ENCODE measurements at places on chromosomes 16 and 17.

GRCh38 chr16:56479469-56479868 is 28.1 kb downstream of the OGFOD1 start:
- DNase-seq = no peak

- DNase-seq = no peak
Measured at GRCh38 chr16:29881050-29881449, 18.0 kb upstream of the CDIPT start.

DNA sequence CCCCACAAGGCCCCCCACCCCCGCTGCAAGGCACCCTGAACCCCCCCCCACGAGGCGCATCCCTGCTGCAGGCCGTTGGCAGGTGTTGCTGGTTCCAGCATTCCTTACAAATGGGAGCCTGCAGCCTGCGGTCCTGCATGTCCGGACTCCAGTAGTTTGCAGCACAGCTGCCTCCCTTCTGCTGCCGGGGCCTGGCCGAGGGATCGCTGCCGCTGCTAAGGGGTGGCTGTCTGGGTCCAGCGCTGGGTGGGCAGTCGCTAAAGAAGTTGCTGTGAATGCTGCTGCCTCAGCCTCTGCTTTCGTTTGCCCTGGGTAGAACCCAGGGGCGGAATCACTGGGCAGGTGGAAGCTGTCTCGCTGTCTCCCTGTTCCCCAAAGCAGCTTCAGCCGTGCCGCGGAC is 11.8 kb downstream of the UTS2R start:
- no peak for DNase-seq

GRCh38 chr16:29815032-29815721 is 775 bp upstream of the PAGR1 start:
- DNase-seq = peak; percentile 63

- DNase-seq = no peak
Measured at GRCh38 chr16:68273459-68273858, 9.1 kb downstream of the SLC7A6 start.

DNA sequence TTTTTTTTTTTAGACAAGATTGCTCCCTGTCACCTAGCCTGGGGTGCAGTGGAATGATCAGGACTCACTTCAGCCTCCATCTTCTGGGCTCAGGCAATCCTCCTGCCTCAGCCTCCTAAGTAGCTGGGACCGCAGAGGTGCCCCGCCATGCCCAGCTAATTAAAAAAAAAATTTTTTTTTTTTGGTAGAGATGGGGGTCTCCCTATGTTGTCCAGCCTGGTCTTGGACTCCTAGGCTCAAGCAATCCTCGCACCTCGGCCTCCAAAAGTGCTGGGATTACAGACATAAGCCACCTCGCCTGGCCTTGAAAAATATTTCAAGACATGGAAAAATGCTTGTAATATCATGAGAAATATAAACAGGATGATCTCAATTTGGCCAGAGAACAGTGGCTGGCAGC is 42.9 kb downstream of the HAPSTR1 start:
- DNase-seq = no peak

GRCh38 chr17:75032720-75033280 is 14.0 kb downstream of the ATP5PD start:
- no peak for DNase-seq

DNA sequence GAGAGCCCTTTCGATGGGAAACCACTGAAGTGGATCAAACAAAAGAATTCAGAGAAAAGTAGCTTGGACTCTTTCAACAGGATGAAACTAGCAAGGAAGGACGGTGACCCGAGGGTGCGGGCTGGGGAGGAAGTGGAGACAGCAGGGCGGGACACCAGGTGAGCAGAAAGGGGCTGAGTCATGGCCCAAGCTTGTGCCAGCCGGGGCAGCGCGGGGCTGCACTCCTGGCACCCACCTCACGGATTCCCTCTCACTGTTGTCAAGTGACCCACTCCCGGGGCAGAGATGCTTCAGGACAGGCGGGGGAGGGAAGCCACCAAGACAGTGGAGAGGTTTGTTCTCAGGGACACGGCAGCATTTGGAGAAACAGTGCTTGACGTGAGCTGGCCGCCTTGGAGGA is 10.7 kb upstream of the RNF222 start:
- no peak for DNase-seq

DNA sequence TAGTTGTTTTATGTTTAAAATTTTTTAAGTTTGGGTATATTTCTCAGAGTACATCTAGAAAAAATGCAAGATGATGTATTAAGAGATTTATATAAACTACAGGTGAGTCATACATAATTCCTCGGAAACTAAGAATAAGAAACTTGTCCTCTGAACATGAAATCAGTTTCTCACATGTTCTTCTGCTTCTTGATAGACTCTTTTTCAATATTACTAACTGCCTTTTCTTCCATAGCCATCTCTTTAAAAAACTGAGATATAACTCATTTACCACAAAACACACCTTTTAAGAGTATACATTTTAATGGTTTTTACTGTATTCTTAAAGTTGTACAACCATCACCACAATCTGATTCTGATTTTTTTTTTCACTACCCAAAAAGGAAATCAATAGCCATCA is 238.4 kb upstream of the AXIN2 start:
- DNase-seq = no peak

- no peak for DNase-seq
Measured at GRCh38 chr16:52367821-52368220, 179.1 kb downstream of the TOX3 start.

- peak; percentile 68 for DNase-seq
Measured at GRCh38 chr17:17391668-17392370, 85.0 kb upstream of the MED9 start.

DNA sequence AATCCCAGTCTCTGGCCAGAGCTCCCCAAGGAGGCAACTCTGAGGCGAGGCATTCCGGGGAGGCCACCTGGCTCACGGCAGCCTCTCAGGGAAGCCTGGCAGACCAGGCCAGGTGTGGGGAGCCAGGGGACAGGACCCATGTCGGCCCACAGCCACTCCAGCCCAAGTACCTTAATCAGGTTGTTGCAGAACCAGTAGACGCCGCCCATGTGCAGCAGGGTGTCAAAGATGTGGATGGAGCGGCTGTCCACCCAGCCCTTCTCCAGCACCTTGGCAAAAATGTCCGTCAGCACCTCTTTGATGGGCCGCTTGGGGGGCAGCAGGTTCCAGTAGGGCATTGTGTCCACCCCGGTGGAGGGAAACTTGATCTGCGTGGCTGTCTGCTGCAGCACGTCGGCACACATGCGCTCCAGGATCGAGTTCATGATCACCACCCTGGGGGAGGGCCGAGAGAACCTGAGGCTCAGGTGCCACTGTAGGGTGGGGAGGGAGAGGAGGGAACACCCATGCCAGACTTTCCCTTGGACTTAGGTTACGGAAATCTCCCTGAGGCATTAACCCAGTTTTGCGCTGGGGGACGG is 7.8 kb downstream of the CSF3 start:
- DNase-seq = no peak

DNA sequence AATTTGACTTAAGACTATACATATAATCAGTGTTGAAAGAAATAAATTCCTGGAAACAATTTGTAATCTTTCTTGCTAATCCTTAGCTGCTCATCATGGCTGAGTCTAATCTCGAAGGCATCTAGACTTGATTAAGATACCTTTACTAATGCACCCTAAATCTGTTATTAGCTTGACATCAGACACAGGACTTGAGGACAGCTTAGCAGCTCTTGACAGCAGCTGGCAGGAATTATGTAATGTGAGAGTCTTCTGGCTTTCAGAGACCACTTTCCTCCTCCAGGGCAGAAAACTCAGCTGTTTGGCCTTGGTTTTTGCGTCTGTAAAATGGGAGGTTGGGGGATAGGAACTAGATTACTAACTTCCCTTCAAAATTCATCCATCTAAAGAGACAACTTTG is 7.1 kb upstream of the MPP2 start:
- DNase-seq = no peak

GRCh38 chr16:11032922-11033291 is 88.5 kb downstream of the CLEC16A start:
- DNase-seq = no peak

- no peak for DNase-seq
Measured at GRCh38 chr16:4640572-4641305, 16.1 kb downstream of the MGRN1 start.

DNA sequence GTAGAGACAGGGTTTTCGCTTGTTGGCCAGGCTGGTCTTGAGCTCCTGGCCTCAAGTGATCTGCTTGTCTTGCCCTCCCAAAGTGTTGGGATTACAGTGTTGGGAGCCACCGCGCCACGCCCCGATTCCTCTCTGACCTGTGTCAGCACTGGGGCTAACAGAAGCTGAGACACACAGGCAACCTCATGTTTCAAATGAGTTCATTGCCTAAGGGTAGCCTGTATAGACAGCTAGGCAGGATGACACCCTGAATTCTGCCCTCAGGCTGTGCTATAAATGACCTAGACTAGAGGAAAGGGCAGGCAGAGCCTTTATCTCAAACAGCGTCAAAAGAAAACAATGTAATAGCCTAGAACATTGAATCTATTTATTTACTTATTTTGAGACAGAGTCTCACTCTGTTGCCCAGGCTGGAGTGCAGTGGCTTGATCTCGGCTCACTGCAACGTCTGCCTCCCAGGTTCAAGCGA is 2.3 kb upstream of the CDK3 start:
- no peak for DNase-seq

DNA sequence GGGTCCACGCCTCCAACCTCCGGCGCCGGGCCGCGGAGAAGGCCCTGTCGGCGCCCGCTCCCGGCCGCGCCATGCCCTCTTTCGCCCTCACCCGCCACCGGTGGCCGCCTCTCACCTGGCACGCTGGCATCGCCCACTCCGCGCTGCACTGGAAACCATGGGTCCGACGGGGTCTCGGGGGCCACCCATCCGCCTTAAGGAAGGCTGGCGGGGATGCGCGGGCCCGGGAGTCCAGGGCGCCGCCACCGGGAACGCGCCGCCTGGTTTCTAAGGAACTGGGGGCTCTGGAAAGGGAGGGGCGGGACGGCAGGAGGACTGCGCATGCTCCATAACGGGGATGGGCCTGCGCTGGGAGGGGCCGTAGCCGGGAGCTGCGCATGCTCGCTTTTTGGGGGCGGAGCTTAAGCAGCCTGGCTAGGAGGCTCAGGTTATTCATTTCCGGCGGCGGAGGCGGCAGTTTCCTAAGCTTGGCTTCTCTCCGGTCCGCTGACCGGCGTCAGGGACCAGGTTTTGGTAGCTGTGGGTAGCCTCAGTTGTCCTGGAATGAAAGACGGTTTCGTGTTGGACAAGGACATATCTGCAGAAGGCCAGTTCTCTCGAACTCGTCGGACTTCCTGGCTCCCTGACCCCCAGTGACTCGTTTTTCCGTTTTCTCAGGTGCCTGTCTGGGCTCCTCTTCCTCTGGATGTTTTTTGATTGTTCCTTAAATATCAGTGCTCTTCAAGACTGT is at the start of gene GFOD2:
GFOD2 (minus strand) TSS at position 269 of the 730 bp plus-strand sequence. CDS start 33,601 bp downstream, outside the sequence.
- peak; percentile 99 for DNase-seq

DNA sequence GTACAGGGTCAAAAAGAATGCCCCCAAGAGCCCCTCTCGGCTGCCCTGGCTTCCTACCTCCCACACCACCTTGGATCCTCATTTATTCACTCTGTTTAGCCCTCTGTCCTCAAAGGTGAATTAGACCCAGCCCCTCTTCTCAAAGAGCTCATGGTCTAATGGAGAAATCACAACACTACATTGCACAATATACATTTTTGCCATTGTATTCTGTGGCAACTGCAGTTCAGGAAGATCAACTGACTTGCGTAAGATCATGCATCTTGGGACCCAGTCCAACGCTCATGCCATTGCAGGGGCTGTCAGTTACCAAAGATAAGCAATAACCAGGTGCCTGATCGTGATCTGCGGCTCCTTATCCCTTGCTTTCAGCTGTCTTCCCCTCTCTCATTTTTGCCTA is 1.4 kb downstream of the KRT38 start:
- no peak for DNase-seq

DNA sequence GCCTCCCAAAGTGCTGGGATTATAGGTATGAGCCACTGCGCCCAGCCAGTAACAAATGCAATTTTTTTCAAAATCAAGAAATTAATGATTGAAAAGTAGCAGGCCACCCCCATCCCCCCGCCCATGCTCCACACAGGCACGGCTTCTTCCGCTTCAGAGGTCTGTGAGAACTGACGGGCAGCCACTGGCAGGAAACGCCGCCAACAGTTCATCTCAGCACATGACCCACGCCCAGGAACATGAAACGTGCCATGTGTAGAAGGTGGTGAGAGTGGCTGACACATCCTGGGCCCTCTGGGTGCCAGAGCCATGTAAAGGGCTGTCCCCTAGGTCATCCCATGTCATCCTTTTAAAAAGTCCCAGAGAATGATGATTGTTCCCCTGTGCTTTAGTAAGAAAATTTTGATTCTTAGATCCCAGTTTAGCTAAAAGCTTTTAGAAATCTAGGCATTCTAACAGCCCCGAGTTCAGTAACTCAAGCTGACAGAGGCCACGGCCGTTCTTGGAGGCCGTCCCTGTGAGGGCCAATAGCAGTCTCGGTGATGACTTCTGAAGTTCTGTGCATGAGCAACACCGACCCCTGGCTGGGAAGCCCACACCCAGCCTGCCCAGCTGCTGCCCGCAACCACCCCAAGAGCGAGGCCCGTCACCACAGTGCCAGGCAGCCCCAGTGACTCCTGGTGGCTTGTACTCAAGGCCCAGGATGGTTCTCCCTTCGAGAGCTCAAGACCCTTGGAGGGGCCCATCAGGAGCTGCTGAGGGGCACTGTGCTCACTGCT is 52.1 kb downstream of the KLHDC4 start:
- peak; percentile 53 for DNase-seq

GRCh38 chr16:50540711-50541007 is 7.5 kb upstream of the NKD1 start:
- no peak for DNase-seq

DNA sequence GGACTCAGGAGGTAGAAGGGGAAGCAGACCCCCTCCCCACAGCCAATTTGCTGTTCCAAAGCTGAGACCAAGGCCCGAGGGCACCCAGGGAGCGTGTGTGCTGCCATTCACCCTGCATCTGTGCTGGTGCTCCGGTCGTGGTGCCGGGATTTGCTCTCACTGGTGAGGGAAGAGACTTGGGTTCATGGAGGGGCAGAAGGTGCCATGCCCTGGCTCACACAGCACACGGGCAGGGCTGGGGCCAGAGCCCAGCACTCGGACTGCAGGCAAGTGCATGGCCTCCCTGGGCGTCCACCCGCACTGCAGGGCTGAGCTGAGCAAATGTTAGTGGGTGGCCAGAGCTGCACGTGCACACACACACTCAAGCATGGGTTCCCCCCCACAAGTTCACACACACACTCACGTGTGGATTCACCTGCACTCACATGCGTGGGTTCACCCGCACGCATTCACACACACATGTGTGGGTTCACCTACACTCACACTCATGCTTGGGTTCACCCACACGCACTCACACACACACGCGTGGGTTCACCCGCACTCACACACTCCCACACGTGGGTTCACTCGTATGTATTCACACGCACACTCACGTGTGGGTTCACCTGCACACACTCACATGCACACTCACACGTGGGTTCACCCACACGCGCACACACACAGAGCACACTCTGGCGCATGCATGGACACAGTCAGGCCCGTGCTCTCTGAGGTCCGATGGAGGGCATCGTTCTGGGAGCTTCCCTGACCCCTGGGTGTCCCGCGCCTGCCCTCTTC is 57.0 kb upstream of the CBFA2T3 start:
- no peak for DNase-seq

All from stimulated activated CD4-positive, alpha-beta T cell treated with anti-CD3 and anti-CD28 coated beads, Interleukin-2, amount 100 ng/mL, for 24 hours (primary cell).